ENCODE measurements at places on chromosomes 1 and 21. TPM values are rescaled to one million over a fixed set of nuclear protein-coding genes. Genes with fewer than 3 reads are reported as not detected.

The SAMD11 gene
- 2.2 TPM for total RNA-seq

DNA sequence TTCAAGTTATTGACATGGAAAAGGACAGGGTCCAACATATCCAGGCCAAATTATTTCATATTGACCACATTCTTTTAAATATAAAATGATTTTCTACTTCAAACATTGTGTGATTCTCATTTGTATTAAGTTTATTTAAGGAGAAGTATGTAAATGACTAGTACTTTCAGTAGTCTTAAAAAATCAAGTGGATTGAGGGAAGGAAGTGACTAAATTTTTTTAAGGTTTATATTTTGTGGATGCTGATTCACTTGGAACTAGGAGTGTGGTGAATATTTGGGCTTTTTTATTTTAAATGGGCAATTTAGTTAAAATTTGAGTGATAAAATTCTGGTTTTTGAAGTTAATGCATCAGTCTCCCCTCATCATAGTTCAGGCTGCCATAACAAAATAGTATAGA is 10.1 kb downstream of the PRRC2C start:
- H3K27me3 ChIP-seq: no peaks in the 10 kb centered on the region
- peaks cover 20% of the 10 kb centered on the region for H3K36me3 ChIP-seq
- no peak overlapping the region for H3K4me3 ChIP-seq
- DNase-seq: no peak
- no peak overlapping the region for H3K27ac ChIP-seq

DNA sequence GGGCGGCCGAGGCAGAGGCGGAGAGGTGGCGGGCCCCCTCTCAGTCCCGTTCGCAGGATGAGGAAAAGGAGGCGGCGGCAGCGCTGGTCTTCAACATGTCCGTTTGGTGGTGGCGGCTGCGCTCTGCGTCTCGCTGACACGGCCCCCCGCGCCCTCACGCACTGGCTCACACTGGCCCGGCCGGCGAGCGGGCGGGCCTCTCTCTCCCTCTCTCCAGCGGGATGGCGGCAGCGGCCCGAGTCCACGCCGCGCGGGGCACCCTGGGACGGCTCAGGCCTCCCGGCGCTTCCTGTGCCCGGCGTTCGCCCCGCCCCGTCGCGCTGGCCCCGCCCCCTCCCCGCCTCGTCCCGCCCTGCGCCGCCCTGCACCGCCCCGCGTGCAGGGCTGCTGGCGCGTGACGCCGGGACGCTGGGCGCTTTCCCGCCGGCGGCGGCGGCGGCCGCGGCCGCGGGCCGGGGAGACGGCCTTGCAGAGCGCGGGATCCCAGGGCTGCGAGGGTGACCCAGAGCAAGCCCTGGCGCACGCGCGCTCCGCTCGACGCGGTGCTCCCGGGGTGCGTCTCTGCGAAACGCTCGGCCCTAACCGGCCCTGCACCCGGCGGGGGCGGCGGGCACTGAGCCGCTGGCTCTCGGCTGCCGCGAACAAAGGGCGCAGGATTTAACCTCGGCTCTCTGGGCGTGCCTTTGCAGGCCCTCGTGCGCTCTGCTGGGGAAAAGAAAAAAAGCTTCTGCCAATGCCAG is at the start of gene SCAF4:
Gene SCAF4 (minus strand): TSS at position 262 of the 740 bp plus-strand sequence. CDS start 426 bp downstream, outside the sequence.
- DNase-seq: peak; percentile 86
- H3K36me3 ChIP-seq: no peaks in the 10 kb centered on the region
- peak within 1 kb of the TSS; percentile 82 for H3K4me3 ChIP-seq
- H3K4me1 ChIP-seq: peaks cover 21% of the 10 kb centered on the region

DNA sequence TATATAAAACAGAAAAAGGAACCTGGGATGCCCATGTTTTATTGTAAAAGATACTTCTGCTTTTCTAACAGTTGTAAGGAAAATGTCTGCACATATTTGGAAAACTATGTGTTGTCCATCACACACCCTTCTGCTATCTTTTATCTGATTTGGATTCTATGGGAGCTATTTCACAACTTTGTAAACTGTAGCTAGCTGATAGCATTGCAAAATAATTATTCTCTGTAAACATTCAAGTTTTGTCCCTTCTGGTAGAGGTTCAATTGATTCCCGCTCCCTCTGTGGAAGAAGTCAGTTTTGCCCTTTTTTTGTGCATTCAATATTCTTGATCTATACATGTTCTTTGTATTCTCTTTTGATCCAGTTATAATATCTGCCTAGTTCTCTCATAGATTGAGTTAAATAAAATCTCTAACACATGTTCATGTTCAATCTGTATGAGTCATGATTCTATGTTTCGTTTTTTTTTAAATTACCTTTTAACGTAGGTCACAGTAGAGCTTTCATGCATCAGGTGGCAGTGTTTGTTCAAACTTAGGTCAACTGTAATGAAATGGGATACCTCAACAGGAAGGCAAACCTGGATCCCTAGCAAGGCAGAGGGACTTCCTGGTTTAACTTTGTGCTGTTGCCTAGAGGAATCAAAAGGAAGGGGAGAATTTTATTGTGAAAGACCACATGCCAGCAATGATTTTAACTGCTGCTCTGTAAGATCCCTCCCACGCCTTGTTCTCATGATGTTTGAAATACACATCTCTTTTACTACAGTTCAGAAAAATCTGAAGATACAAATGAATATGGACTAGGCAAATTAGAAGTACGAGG is 26.0 kb upstream of the BCL9 start:
- peak overlapping the region; percentile 73 for H3K27ac ChIP-seq
- H3K4me1 ChIP-seq: peaks cover 39% of the 10 kb centered on the region
- H3K36me3 ChIP-seq: no peaks in the 10 kb centered on the region
- peak; percentile 99 for DNase-seq
- peak overlapping the region; percentile 39 for H3K4me3 ChIP-seq

DNA sequence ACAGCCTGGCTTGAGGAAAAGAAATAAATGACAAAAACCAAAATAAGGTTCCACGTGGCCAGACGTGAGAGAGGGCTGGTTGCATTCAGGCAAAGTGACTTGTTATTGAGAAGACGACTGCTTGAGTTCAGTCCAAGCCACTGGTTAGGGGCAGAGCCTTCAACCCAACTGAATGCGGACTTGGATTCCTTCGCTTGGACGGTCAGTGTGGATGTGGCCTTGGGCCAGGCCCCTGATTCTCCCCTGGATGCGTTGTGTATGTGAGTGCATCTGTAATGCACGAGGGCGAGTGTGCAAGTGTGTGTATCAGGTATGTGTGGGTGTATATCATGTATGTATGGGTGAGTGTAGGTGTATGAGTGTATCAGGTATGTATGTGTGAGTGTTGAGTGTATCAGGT is 1.9 kb downstream of the PLA2G2F start:
- no peak overlapping the region for H3K4me3 ChIP-seq
- H3K27me3 ChIP-seq: no peaks in the 10 kb centered on the region
- DNase-seq: no peak
- peaks cover 45% of the 10 kb centered on the region for H3K4me1 ChIP-seq
- H3K36me3 ChIP-seq: no peaks in the 10 kb centered on the region
- H3K27ac ChIP-seq: no peak overlapping the region

- no peaks in the 10 kb centered on the region for H3K36me3 ChIP-seq
- peaks cover 13% of the 10 kb centered on the region for H3K27me3 ChIP-seq
- no peaks in the 10 kb centered on the region for H3K4me1 ChIP-seq
Observed at GRCh38 chr1:55015123-55015522, 16.4 kb downstream of the BSND start.

- H3K4me3 ChIP-seq: no peak overlapping the region
- no peaks in the 10 kb centered on the region for H3K4me1 ChIP-seq
- 0 out of 2 replicates have a peak, but pooled peaks cover 7% of the 10 kb centered on the region for H3K36me3 ChIP-seq
- H3K27me3 ChIP-seq: no peaks in the 10 kb centered on the region
- DNase-seq: no peak
Observed at GRCh38 chr1:180962178-180962577, 49.5 kb downstream of the KIAA1614 start.

DNA sequence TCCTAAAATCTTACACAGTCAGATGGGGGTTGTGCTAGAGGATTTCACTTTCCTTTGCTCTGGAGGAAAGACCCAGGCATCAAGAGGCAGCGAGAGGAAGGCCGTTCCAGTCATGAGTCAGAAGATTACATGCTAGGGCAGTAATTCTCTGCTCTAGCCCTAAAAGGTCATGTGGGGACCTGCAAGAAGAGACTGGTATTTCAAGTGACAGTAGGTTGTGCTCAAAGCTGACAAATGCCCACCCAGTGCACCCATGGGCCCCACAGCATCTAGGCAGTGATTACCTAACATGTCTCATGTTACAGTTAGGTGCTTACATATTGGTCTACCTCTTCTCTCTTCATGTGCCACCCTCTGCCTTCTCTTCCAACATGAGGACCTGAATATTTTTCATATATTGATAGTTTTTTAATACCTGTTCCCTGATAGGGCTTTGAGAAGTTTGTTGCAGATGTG is 99.7 kb upstream of the BEND5 start:
- H3K27ac ChIP-seq: no peak overlapping the region
- no peak overlapping the region for H3K4me3 ChIP-seq
- H3K27me3 ChIP-seq: no peaks in the 10 kb centered on the region
- H3K4me1 ChIP-seq: peaks cover 18% of the 10 kb centered on the region
- DNase-seq: no peak

DNA sequence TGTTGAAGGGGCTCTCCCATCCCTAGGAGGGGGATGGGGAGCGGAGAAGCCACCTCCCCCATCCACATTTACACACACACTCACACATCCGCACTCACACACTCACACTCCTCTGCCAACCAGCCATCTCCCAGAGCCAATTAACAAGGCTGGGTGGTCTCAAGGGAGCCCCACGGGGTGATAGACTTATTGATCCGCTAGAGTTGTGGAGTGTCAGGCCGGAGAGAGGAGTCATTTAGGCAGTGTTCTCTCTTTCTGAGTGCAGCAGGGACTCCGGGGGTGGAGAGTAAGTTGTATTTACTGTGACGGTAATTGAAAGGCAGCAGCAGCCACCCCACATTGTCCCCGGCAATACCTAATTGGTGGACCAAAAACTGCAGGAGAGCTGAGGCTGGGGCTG is 61.6 kb downstream of the KLHDC7A start:
- no peak overlapping the region for H3K27ac ChIP-seq
- no peak for DNase-seq
- peaks cover 58% of the 10 kb centered on the region for H3K27me3 ChIP-seq
- H3K4me3 ChIP-seq: no peak overlapping the region
- no peaks in the 10 kb centered on the region for H3K4me1 ChIP-seq
- H3K36me3 ChIP-seq: no peaks in the 10 kb centered on the region

GRCh38 chr1:164648636-164649035 is 89.7 kb downstream of the PBX1 start:
- DNase-seq: peak; percentile 77
- peaks cover 93% of the 10 kb centered on the region for H3K4me1 ChIP-seq
- peak overlapping the region; percentile 98 for H3K27ac ChIP-seq
- no peak overlapping the region for H3K4me3 ChIP-seq
- H3K27me3 ChIP-seq: no peaks in the 10 kb centered on the region

GRCh38 chr1:244789276-244789580 is 46.2 kb upstream of the COX20 start:
- H3K4me3 ChIP-seq: no peak overlapping the region
- no peaks in the 10 kb centered on the region for H3K4me1 ChIP-seq
- DNase-seq: no peak
- no peaks in the 10 kb centered on the region for H3K36me3 ChIP-seq
- no peak overlapping the region for H3K27ac ChIP-seq

- DNase-seq: no peak
- no peak overlapping the region for H3K4me3 ChIP-seq
- peaks cover 17% of the 10 kb centered on the region for H3K36me3 ChIP-seq
Observed at GRCh38 chr1:113912594-113913311, 7.6 kb downstream of the DCLRE1B start.

All from PC-9 (cell line).